Activated T-cell treated with anti-CD3 and anti-CD28 coated beads, Interleukin-2, amount 50 U/mL, for 72 hours (primary cell): ENCODE measurements at places on chromosomes 3 and 15. TPM values are rescaled to one million over a fixed set of nuclear protein-coding genes. Genes with fewer than 3 reads are reported as not detected.

HYAL1 gene
- total RNA-seq, result 0.19 TPM

GRCh38 chr3:16978921-16979271 is 94.1 kb downstream of the PLCL2 start:
- H3K4me3 ChIP-seq, result no peak overlapping the region
- H3K27ac ChIP-seq, result no peak overlapping the region
- H3K4me1 ChIP-seq, result peaks cover 27% of the 10 kb centered on the region
- no peaks in the 10 kb centered on the region for H3K27me3 ChIP-seq
- no peaks in the 10 kb centered on the region for H3K36me3 ChIP-seq
- no peak for DNase-seq

CPN2 gene
- not detected for total RNA-seq

ZMYND10 gene
- 1.2 TPM for total RNA-seq

DNA sequence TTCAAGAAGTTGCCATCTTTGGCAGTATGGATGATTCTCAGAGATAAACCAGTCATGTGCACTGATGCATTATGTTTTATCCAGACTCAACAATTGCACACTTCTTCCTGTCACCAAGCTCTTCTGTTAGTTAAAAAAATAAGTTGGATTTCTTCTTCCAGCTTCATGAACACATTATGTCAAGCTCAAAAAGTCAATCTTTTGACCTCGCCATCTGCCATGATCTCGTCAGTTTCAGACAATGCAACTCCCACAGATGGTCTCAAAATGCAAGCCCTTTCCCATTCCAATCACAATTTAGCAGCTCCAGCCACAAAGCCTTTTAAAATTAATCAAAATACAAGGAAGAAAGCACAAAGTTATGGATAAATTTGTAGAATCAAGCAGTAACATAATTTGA is 42.8 kb downstream of the TFDP2 start:
- H3K4me3 ChIP-seq, result no peak overlapping the region
- H3K27me3 ChIP-seq, result no peaks in the 10 kb centered on the region
- no peak overlapping the region for H3K27ac ChIP-seq
- no peaks in the 10 kb centered on the region for H3K36me3 ChIP-seq
- peaks cover 5% of the 10 kb centered on the region for H3K4me1 ChIP-seq
- DNase-seq, result no peak

PPM1L gene
- 7.8 TPM for total RNA-seq

DNA sequence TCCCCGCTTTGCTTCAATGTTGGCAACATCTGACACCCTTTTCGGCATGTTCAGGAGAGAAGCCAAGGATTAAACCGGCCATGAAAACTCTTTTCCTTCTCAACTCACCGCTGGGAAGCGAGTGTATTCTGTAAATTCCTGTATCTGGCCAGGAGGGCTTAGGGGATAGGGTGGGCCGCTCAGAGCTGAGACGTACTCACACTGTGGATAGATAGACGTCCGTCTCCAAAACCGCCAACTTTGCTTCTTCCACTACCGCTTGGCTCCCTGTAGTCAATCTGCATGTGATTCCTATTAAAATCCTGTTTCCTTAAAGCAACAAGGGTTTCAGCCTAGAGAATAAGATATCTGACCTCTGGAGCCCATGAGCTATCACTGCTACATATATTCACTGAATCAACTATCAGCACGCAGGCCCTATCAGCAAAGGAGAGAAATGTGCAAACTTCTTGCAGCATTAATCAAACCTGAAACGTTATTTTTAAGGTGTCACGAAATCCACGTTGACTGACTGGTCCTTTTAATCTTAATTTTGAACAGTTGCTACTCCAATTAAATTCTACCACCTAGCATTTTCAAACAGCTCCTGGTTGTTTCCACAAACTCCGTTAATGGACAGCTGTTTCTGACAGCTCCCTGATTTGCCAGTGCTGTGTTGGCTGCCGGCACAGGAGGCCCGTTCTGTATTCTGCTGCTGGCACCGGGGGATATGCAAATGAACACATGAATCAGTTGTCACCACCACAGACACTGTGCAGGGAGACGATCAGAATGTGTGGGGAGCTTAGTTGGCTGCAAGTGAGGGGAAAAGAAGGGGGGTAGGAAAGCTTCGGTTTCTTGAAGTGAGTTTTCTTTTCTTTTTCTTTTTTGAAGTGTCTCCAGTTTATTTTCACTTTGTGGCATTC is 438.9 kb upstream of the ARRDC4 start:
- no peak overlapping the region for H3K4me3 ChIP-seq
- DNase-seq, result no peak
- H3K36me3 ChIP-seq, result no peaks in the 10 kb centered on the region
- no peak overlapping the region for H3K27ac ChIP-seq
- H3K27me3 ChIP-seq, result no peaks in the 10 kb centered on the region
- no peaks in the 10 kb centered on the region for H3K4me1 ChIP-seq

DNA sequence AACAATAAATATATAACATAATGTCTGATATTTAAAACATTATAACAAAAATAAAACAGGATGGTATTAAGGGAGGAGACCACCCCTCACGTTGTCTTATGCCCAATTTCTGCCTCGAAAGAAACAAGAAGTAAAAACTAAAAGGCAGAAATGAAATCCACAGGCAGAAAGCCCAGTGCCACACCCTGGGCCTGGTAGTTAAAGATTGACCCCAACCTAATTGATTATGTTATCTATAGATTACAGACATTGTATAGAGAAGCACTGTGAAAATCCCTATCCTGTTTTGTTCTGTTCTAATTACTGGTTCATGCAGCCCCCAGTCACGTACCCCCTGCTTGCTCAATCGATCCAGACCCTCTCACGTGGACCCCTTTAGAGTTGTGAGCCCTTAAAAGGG is 22.3 kb upstream of the ACP3 start:
- H3K36me3 ChIP-seq, result no peaks in the 10 kb centered on the region
- no peaks in the 10 kb centered on the region for H3K27me3 ChIP-seq
- H3K4me3 ChIP-seq, result no peak overlapping the region
- no peak overlapping the region for H3K27ac ChIP-seq

FGF7 gene
- total RNA-seq, result not detected

- no peaks in the 10 kb centered on the region for H3K36me3 ChIP-seq
- H3K27me3 ChIP-seq, result peaks cover 62% of the 10 kb centered on the region
- no peak overlapping the region for H3K4me3 ChIP-seq
- H3K4me1 ChIP-seq, result peaks cover 13% of the 10 kb centered on the region
- DNase-seq, result no peak
Measured at GRCh38 chr3:72892081-72892775, 4.4 kb downstream of the GXYLT2 start.

SLC28A2 gene
- not detected for total RNA-seq

TMEM266 gene
- total RNA-seq, result not detected

DNA sequence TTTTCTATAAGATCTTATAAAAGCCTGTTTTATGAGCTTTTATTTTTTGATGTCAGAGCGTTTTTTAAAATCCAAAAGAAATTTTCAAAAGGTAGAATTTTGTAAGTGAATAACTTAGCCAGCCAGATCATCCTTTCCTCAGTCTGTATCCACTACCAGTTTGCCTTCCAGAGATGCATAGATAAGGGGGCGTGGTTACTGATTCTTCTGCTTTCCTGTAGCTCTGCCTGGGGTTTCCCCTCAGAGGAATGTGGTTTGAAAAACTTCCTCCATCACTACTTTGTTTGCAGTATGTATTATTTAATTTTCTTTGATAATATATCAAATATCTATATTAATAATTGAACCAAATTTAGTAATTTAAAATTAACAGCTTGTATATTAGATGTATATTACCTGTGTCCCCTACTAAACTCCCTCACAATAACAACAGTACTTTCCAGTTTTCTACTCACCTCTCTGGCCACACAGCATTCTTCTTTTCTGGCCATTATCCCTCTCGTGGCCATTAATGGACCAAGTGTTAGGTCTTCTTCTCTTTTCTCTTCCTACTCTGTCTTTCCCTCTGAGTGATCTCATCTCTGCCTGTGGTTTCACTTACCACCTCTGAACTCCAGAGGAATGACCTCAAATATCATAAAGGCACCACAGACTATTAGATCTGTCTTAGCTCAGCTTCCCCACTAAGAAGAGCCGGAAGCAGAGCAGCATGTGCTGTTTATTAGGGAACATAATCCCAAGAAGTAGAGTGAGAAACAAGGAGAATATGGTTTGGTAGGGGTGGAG is 239.7 kb downstream of the UBE2E2 start:
- no peak overlapping the region for H3K4me3 ChIP-seq
- DNase-seq, result no peak
- H3K27me3 ChIP-seq, result peaks cover 10% of the 10 kb centered on the region
- no peak overlapping the region for H3K27ac ChIP-seq
- H3K4me1 ChIP-seq, result peaks cover 40% of the 10 kb centered on the region
- no peaks in the 10 kb centered on the region for H3K36me3 ChIP-seq

DNA sequence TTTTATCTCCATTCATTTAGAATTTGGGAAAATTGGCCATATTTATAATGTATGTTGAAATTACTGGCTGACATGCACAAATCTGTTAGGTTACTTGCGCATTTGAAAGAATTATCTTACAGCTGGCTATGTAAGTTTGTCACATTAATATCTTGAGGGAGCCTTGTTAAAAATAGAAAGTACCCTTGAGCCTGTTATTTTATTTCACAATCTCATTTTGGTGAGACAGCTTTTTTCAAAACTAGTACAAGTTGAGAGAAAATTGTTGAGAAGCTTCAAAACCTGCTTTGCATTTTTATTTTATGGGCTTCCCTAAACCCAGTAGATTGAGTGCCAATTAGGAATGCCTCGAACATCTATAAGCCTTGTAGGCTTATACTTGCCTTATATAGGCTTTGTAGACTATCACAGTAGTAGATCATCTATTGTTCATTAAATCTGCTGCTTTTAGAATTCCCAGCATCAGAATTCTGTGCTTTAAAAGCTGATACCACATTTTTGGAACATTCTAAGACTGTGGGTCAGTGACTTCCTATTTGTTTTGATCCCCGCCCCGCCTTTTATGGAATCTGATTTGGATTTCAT is 6.3 kb downstream of the IDH3A start:
- no peak for DNase-seq
- peaks cover 18% of the 10 kb centered on the region for H3K4me1 ChIP-seq
- no peaks in the 10 kb centered on the region for H3K27me3 ChIP-seq
- no peak overlapping the region for H3K27ac ChIP-seq
- no peak overlapping the region for H3K4me3 ChIP-seq
